ENCODE measurements at places on chromosomes 1 and 21.

DNA sequence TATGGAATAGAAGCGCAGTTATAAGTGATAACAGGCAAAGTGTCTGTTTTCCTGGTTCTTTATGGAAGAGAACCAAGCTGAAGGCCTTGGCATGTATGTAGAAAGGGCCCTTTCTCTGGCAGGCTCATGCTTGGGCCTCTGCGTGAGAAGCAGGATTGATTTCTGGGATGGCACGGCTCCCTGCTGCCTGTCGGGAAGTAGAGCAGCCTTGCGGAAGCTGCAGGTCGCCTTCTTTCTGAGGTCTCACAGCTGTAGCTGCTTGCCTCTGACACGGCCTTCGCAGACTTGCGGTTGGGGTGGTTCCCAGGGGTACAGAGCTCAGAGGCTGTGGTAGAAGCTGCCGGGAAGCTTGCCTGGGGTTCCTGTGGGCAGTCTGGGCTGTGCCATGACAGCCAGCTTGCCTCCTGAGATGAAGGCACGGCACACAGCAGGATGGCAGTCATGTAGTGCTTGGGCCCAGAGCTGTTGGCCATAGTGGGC is 39.4 kb downstream of the TRAPPC10 start:
- DNase-seq, result no peak

- no peak for DNase-seq
Observed at GRCh38 chr21:17668479-17669140, 55.9 kb upstream of the BTG3 start.

DNA sequence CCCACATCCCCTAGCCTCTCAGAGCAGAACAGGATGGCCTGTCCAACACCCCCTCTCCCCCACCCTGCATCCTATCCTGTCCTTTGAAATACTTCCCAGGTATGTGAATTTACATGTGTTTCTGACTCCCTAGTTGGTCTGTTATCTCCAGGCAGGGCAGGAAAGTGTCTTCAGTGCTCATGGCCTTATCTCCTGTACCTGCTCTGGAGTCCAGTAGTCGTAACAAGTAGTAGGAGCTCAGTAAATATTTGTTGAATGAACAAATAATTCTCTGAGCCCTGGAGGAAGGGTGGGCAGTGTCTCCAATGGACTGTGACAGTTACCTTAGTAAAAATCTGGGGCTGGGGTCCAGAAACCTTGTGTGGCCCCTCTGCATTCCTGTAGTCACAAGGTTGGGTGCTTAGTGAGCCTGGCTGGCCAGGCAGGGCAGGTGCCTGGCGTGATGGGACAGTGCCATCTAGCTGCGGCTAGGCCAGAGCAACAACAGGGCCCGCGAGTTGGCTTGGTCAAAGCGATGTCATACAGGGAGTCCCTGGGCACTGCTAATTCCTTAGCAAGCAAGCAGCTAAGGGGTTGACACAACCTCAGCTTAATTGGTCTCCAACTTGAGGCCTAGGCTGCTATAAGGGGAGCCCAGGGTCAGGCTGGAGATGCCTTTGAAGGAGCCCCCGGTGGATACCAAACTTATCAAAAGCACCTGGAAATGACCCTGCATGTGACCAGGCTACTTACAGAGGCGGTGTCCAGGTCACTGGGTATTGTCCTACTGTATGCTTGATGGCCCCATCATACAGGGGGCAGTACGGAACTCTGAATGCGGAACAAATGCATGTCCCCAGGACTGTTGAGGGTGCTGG is 89.0 kb upstream of the PPM1J start:
- DNase-seq, result peak; percentile 44

- DNase-seq, result peak; percentile 40
Observed at GRCh38 chr1:223143537-223144248, 645 bp upstream of the TLR5 start.
